ENCODE measurements at places on chromosomes 1 and 21.

GRCh38 chr21:40402884-40403582, 443.9 kb downstream of the DSCAM start:
- no peak for DNase-seq

DNA sequence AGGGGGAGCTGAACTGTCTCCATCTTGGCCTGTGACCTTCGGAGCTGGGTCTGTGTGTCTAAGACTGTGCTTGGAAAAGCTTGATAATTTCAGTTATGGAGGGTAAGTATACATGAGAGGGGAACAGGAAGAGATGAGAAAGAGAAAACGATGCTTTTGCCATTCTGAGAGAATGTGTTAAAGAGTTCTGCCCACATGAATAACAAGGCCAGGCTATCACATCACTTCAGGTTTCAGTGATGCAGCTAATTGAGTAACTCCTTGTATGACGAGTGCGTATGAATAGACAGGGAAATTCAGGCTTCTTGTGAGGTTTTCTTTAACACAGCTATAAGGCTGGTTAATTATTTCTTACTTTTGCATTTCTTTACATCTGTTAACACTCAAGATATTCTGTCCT, 81.0 kb downstream of the PLPPR5 start:
- DNase-seq: no peak

DNA sequence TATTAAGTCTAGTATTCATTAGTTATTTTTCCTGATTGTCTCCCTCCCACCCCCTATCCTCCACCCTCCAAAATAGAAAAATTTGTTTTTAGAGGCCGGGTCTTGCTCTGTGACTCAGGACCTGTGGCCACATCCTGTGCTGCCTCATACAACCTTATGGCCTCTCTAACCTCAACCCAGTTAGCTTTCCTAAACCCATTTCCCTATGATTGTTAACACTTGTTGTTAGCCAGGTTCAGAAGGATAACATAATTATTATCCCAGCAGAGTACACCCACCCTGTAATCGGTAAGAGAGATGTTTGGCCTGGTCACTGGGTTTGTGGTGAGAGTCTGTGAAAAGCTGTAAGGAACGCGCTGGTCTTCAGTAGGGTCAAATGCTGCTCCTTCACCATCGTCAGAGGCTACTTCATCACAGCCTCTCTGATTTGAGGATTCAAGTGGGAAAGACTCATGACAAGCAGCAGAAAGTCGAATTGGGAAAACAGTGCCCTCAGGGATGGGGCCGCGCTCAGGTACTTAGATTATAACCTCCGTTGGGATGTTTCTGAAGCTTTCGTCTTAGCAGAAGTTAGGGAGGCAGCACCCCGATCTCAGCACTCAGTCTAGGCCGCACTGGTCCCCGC, 35.9 kb upstream of the HMGN1 start:
- no peak for DNase-seq

- DNase-seq: no peak
Measured at GRCh38 chr1:198496216-198497143, 44.0 kb downstream of the ATP6V1G3 start.

DNA sequence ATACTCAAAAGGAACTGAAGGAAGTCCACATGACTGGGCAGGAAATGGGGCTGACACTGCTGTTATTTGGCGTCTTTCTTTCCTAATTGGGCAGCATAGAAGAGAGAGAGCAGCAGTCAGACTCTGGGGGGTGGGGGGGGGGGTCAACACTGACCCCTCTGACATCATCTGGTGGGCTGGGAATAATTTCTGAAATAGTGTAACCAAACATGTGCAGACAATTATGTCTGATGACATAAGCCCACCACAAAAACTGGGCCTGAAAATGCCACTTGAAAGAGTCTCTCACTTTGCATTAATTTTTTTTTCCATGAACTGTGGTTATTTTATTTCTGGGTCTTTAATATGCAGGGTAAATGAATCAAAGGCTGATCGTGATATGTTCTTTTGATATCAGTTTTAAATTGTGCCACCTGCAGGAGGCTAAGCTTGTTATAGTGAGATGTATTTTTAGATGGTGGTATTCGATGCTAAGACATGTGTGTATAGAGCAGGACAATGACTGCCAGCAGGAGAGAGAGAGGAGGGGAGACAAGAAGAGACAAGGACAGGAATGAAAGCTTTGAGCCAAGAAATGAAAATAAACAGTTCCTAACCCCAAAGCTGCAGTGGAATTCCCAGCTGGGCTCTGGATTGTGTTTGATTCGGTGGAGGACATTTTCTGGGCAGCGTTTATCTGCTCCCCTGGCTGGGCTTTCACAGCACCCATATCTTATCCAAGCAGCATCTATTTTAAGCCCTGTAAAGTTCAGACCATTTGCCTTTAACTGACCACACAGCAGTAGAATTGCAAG, 264.7 kb downstream of the PBX1 start:
- DNase-seq: no peak

DNA sequence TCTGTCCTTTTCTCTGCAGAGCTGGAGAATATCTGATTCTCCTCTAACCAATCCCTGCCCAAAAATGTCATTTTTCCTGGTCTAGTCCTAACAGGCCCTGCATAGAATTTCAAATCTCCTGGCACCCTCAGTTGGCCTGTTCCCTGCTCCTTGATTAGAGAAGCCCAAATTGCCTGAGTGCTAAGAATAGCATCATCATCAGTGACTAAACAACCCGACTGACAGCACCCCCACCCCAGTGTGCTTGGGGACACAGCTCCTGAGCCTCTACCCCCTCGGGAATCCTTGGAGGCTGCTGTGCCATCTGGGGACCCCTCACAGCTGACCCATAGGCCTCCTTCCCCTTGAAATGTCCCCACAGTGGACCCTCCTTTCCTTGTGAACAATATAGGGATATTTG, 94.4 kb downstream of the DDX20 start:
- no peak for DNase-seq

- DNase-seq: no peak
Measured at GRCh38 chr1:43968348-43968948, 1.4 kb upstream of the DPH2 start.

- DNase-seq: no peak
Measured at GRCh38 chr1:170213596-170213995, 67.8 kb downstream of the NTMT2 start.

- DNase-seq: no peak
Measured at GRCh38 chr1:63545780-63546179, 22.5 kb downstream of the EFCAB7 start.

GRCh38 chr1:20685099-20685662, 24.0 kb upstream of the DDOST start:
- DNase-seq: no peak
